Skin of body (tissue), 3 donors: ENCODE measurements at places on chromosomes 7 and 10. TPM values are rescaled to one million over a fixed set of nuclear protein-coding genes. Genes with fewer than 3 reads are reported as not detected.

OR6B1 gene
- total RNA-seq = not detected

DMBT1 gene
- 0.10 TPM for total RNA-seq

DRGX gene
- total RNA-seq = 0.20 TPM

SPDYE2B gene
- total RNA-seq = not detected

GCK gene
- 0.79 TPM for total RNA-seq

EXOC4 gene
- 96.4 TPM for total RNA-seq

LRIT1 gene
- not detected for total RNA-seq

OPALIN gene
- not detected for total RNA-seq

STK31 gene
- total RNA-seq = 0.20 TPM

ARMC3 gene
- total RNA-seq = not detected

TBX20 gene
- total RNA-seq = 0.20 TPM

CFAP58 gene
- 0.39 TPM for total RNA-seq

HILPDA gene
- 44.1 TPM for total RNA-seq

TAC1 gene
- total RNA-seq = 3.8 TPM

PTPRN2 gene
- total RNA-seq = 0.99 TPM

ADAM12 gene
- 22.8 TPM for total RNA-seq

GCC1 gene
- 9.5 TPM for total RNA-seq

BAIAP2L1 gene
- 7.6 TPM for total RNA-seq

HYAL4 gene
- total RNA-seq = not detected

CRYGN gene
- total RNA-seq = not detected

BCAP29 gene
- 43.4 TPM for total RNA-seq

CDC14C gene
- not detected for total RNA-seq

NEURL1 gene
- 2.1 TPM for total RNA-seq

MRPS16 gene
- total RNA-seq = 35.4 TPM

EN2 gene
- under 0.01 TPM for total RNA-seq

NPFFR1 gene
- 0.59 TPM for total RNA-seq

IQUB gene
- 0.49 TPM for total RNA-seq

RBP4 gene
- 55.5 TPM for total RNA-seq

DOCK1 gene
- 80.8 TPM for total RNA-seq

GRID2IP gene
- total RNA-seq = 0.30 TPM

CH25H gene
- total RNA-seq = 4.1 TPM

GPRIN2 gene
- 2.8 TPM for total RNA-seq

SPAG6 gene
- total RNA-seq = not detected

UCMA gene
- not detected for total RNA-seq

CTBP2 gene
- 36.7 TPM for total RNA-seq
